T-helper 2 cell treated with Interferon-gamma antibody and Interleukin-4, amounts not matched to agents 5 μg/mL and 100 μg/mL, for 36 hours (primary cell): ENCODE measurements at places on chromosomes 11 and 22.

- no peak overlapping the region for H3K27ac ChIP-seq
- H3K36me3 ChIP-seq, result peaks cover 87% of the 10 kb centered on the region
- H3K4me3 ChIP-seq, result no peak overlapping the region
- no peak for DNase-seq
- peaks cover 52% of the 10 kb centered on the region for H3K4me1 ChIP-seq
- H3K27me3 ChIP-seq, result no peaks in the 10 kb centered on the region
Observed at GRCh38 chr11:102436561-102436960, 16.0 kb downstream of the TMEM123 start.

DNA sequence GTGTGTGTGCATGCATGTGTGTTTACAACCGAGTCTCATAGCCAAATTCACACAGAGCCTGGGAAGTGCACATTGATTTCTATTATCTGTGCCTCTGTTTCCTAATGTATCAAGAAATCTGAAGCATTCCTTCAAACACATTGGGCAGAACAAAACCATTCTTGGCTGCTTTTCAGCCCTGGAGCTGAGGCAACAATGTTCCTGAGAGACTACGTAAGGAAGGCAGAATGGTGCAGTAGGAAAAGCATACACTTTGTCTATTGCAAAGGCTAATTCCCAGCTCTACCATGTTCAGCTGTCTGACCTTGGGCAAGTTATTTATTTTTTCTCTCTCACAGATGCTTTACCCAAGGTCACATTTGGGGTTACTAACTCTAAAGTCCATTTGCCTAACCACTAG is 575.5 kb downstream of the SOX6 start:
- no peaks in the 10 kb centered on the region for H3K4me1 ChIP-seq
- H3K36me3 ChIP-seq, result no peaks in the 10 kb centered on the region
- no peak for DNase-seq
- no peaks in the 10 kb centered on the region for H3K27me3 ChIP-seq

GRCh38 chr11:133896028-133896427 is 50.7 kb upstream of the SPATA19 start:
- no peak overlapping the region for H3K4me3 ChIP-seq
- H3K27me3 ChIP-seq, result peaks cover 5% of the 10 kb centered on the region
- peaks cover 13% of the 10 kb centered on the region for H3K36me3 ChIP-seq
- H3K4me1 ChIP-seq, result no peaks in the 10 kb centered on the region
- no peak overlapping the region for H3K27ac ChIP-seq

DNA sequence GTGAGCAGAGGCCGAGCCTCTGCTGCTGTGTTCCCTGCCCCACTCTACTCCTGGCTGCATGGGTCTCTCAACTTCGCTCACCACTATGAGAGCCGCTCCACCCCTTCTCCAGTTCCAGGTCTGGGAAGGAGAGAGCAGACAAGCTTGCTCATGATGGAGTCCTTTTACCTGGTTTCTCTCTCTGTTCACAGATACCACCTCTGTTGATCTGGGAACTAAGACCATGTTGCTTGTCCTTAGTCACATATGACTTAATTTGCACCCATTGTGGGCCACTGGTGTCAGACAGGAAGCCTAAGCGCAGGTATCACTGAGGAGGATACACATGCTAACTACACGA is 26.8 kb downstream of the MCM5 start:
- peak overlapping the region; percentile 67 for H3K27ac ChIP-seq
- no peaks in the 10 kb centered on the region for H3K27me3 ChIP-seq
- no peak overlapping the region for H3K4me3 ChIP-seq
- H3K4me1 ChIP-seq, result no peaks in the 10 kb centered on the region
- peaks cover 52% of the 10 kb centered on the region for H3K36me3 ChIP-seq
- no peak for DNase-seq

DNA sequence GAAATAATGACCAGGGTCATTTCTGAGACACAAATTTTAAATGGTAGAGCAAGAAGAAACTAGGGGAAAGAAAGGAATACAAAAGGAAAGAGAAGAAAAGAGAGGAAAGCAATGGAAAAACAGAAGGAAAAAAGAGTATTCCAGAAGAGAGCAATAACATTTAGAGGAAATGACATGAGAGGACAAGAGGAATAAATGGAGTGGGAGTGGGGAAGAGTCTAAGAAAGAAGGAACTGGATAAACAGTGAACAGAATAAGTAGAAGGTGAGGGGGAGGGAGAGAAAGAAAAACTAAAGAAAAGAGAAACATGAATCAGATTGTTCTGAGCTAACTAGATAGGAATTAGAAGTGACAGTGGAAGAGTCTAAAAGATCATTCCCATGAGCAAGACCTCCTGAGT is 28.4 kb downstream of the PRDM10 start:
- no peaks in the 10 kb centered on the region for H3K27me3 ChIP-seq
- H3K4me3 ChIP-seq, result no peak overlapping the region
- no peak for DNase-seq
- H3K36me3 ChIP-seq, result no peaks in the 10 kb centered on the region
- no peaks in the 10 kb centered on the region for H3K4me1 ChIP-seq

GRCh38 chr22:32882360-32882755 is 80.9 kb downstream of the TIMP3 start:
- peaks cover 5% of the 10 kb centered on the region for H3K4me1 ChIP-seq
- no peaks in the 10 kb centered on the region for H3K36me3 ChIP-seq
- no peak for DNase-seq
- no peaks in the 10 kb centered on the region for H3K27me3 ChIP-seq
- H3K4me3 ChIP-seq, result no peak overlapping the region
- no peak overlapping the region for H3K27ac ChIP-seq

GRCh38 chr22:37175414-37176281 is 12.4 kb downstream of the C1QTNF6 start:
- peaks cover 3% of the 10 kb centered on the region for H3K4me1 ChIP-seq
- DNase-seq, result no peak
- no peak overlapping the region for H3K4me3 ChIP-seq
- H3K27me3 ChIP-seq, result peaks cover 3% of the 10 kb centered on the region

- H3K27me3 ChIP-seq, result no peaks in the 10 kb centered on the region
- no peaks in the 10 kb centered on the region for H3K4me1 ChIP-seq
- H3K4me3 ChIP-seq, result no peak overlapping the region
- no peak overlapping the region for H3K27ac ChIP-seq
- DNase-seq, result no peak
Observed at GRCh38 chr11:129102225-129102624, 89.9 kb downstream of the ARHGAP32 start.

- no peaks in the 10 kb centered on the region for H3K36me3 ChIP-seq
- H3K27ac ChIP-seq, result no peak overlapping the region
Observed at GRCh38 chr11:130677486-130678153, 229.2 kb downstream of the ADAMTS15 start.

DNA sequence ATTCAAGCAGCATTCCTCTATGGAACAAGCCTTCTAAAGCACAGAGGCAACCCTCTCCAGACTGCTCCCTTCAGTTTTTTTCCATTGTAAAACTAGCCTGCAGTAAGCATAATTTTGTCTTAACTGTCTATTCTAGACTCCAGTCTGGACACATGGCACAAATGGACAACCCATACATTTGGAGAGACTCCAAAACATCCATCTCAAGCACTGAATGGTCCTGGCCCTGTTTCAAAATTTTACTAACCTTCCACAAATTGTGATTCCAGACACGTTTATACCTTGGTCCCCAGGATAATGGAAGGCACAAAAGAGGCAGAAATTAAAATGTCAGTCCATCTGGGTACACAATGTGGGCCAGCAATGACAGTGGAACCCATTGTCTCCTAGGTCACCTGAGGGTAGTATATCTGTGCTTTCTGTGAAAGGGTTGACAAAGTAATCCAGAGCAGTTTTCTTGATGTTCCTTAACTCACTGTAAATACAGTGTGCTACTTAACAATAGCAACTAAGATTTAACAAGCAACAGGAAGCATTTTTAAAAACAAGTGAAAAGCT is 16.2 kb upstream of the SESN3 start:
- no peak overlapping the region for H3K27ac ChIP-seq
- DNase-seq, result no peak
- no peak overlapping the region for H3K4me3 ChIP-seq
- no peaks in the 10 kb centered on the region for H3K27me3 ChIP-seq

DNA sequence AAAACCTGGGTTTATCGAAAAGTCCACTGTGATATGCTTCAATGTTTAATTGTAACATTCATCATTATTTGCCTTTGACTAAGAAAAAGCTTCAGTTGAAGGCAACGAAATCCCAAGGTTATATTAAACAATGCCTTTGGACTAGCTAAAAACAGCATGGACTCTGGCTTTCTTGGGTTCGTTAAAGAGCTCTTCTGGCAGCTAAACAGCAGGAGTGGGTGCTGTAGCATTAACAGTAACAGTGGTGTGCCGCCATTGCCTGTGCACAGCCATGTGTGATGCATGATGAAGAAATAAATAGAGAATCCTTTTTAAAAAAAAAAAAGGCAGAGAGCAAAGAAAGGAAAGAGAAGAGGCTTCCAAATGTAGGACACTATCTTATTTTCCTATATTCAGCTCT is 406.6 kb upstream of the FAT3 start:
- H3K4me1 ChIP-seq, result no peaks in the 10 kb centered on the region
- no peak for DNase-seq
- no peak overlapping the region for H3K4me3 ChIP-seq
- no peak overlapping the region for H3K27ac ChIP-seq
- no peaks in the 10 kb centered on the region for H3K36me3 ChIP-seq

GRCh38 chr11:34234086-34234740 is 123.6 kb downstream of the ABTB2 start:
- H3K4me1 ChIP-seq, result peaks cover 43% of the 10 kb centered on the region
- H3K27me3 ChIP-seq, result peaks cover 2% of the 10 kb centered on the region
- peak overlapping the region; percentile 67 for H3K4me3 ChIP-seq
- H3K27ac ChIP-seq, result peak overlapping the region; percentile 68
- peak; percentile 88 for DNase-seq

GRCh38 chr11:78783846-78784245 is 209.2 kb upstream of the NARS2 start:
- no peak overlapping the region for H3K4me3 ChIP-seq
- H3K4me1 ChIP-seq, result no peaks in the 10 kb centered on the region
- H3K27ac ChIP-seq, result no peak overlapping the region
- peaks cover 8% of the 10 kb centered on the region for H3K27me3 ChIP-seq

GRCh38 chr11:10208131-10208575 is 85.9 kb downstream of the SBF2 start:
- H3K27ac ChIP-seq, result no peak overlapping the region
- H3K4me1 ChIP-seq, result no peaks in the 10 kb centered on the region
- no peak overlapping the region for H3K4me3 ChIP-seq
- H3K36me3 ChIP-seq, result no peaks in the 10 kb centered on the region
